HTR-8/SVneo (cell line): ENCODE measurements at places on chromosomes 11 and 22.

GRCh38 chr22:43270314-43270908, 72.8 kb downstream of the SCUBE1 start:
- no peak for DNase-seq

- DNase-seq: no peak
Measured at GRCh38 chr22:29230972-29231875, 25.5 kb downstream of the EMID1 start.

DNA sequence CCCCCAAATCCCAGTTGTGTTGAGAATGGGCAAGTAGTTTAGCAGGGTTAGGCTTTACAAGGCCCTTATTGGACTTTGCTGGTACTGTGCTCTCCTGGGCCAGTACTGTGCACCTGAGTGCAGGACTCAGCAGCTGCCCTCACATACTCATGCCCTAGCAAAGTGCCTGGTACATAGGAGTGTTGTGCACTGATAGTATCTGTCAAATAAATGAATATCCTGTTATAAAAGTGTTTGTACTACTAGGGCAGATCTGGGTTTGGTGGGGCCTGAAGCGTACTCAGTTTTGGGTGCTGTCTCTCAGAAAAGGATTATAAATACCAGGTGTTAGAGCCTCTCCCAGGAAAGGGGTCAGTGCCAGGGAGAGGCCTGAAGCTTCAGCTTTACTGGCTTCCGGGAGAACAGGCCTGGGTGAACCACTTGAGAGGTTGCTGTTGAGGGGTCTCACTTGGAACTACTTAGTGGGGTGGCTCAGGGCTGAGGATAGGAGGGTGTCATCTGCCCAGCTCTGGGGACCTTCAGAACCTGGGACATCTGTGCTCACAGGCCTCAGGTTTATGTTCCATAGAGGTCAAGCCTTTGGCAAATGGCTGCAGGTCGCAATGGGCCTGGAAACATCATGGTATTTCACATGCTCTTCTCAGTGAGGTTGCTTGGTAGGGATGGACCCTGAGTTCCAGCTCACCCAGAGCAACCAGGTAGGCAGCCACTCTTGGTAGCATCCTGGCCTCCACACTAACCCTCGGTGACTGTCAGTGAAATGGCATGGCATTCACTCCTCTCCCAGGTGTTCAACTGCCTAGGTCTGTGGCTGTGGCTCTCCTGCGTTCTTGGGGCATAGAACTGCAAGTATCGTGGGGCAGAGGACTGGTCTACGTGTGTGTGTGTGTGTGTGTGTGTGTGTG, 106.1 kb downstream of the ZBTB16 start:
- DNase-seq: no peak

DNA sequence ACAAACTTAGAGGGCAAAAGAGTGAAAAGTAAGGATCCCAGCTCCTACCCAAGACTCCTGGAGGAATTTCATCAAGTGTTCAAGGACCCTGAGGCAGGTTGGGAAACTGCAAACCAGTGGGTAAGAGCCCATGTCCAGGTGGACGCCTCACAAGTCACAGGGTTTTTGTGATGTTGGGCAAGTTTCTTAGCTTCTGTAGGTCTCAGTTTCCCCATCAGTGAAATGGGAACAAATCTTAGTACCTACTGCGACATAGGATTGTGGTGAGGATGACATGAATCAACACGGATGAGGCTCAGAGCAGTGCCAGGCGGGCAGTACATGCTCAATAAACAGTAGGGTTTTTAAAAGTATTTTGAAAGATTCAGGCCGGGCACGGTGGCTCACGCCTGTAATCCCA, 17.3 kb upstream of the CDC42EP1 start:
- DNase-seq: no peak

DNA sequence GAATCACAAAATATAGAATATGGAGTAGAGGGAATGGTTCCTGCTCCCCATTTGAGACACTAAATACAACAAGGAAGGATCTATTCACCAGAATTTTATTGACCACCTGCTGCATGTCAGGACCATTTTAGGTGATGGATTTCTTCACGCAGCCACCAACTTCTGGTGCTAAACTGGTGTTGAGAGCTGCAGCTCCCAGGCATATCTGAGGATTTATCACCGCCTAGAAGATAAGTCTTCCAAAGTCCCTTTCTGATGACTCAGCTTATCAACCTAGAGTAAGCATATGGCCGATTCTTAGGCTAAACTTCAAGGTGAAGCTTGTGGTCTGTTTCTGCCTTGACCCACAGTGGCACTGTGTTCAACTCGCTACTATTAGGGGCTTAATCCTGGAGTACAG, 6.7 kb downstream of the DDI1 start:
- no peak for DNase-seq

DNA sequence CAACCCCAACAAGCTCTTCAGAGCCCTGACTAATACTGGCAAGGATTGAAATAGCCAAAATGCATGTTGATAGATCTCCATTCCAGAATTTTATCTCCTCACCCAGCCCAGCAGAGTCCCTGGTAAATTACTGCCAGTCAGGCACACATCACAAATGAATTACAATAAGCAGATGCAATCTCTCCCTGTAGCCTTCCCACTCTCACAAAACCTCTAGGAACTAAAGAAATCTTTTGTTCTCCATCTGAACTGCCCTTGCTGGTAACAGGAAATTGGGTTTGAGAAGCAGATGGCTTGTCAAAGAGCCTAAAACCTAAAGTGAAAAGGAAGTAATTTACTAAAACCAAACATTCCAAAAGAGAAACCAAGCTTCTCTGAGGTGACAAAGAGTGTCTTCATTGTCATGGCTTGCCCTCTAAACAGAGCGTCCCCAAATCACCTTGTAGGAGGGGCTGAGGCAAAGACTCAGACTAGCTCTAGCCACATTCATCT, 59.5 kb downstream of the FAM168A start:
- DNase-seq: no peak

DNA sequence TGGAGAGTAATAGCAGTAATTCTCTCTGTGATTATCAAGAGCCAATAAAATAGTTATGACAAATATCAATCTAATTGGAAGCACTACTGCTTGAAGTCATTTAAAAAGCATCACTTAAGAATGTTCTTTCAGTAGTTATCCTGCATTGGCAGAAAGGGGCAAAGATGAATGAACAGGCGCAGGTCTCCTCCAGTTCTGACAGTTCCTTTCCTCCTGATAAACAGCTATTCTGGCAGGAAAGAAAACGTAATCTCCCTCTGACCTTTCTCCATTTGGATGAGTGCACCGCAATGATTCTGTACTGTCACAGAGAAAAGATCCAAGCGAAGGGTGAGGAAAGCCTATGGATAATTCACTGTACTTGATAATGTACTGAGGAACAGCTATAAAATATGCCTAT, 521.5 kb downstream of the LRRC4C start:
- DNase-seq: no peak

- DNase-seq: no peak
Measured at GRCh38 chr11:17098038-17098437, 20.6 kb upstream of the RPS13 start.

DNA sequence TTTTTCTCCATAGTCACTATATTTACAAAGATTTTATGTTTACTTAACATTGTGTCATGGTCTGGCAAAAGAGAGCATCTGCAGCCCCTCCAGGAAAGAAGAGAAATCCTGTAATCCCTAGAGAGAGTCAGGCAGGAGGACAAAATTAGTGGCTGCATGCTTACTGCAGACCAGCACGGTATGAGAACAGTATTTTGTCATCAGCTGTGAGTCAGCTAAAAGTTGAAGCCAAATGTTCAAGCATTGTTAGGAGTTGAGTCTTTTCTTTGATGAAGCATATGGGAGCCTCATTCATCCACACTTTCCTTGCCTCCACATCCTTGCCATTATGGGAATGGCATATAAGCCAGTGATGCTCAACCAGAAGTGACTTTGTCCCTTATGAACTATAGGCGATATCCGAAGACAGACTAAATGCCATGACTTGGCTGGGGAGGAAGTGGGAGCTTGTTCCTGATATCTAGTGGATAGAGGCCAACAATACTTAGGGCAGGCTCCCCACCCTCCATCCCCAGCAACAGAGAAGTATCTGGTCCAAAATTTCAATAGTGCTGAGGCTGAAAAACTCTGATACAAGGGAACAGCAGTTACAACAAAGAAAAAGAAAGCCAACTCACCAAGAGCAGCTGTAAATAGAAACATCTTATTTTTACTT, 112.0 kb upstream of the OR5AK2 start:
- no peak for DNase-seq

DNA sequence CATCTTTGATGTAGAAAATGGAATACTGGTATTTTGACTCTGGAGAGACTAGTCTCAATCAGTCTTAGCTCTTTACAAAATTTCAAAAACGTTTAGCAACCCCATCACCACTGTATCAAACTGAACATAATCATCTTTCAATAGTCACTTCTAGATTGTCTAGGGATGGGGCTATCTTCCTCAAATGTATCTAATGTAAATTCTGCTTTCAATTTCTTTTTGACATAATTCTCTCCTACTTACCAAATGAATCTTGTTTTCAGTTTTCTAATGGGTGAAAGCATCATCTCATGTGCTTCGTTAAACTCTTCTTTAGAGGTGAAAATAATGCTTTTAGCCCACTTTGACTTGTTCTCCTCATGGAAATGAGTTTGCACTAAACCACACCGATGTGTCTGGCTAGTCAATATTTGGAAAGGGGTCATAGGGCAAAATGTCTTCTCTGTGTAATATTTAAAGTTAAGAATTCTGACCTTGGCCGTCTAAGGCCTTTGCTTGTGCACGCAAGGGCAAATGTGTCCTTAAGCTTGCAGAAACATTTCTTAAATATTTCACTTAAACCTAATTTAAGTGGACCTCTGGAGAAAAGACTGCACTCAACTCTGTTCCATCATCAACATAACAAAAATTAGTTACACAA, 5.2 kb downstream of the SIK3 start:
- DNase-seq: no peak

DNA sequence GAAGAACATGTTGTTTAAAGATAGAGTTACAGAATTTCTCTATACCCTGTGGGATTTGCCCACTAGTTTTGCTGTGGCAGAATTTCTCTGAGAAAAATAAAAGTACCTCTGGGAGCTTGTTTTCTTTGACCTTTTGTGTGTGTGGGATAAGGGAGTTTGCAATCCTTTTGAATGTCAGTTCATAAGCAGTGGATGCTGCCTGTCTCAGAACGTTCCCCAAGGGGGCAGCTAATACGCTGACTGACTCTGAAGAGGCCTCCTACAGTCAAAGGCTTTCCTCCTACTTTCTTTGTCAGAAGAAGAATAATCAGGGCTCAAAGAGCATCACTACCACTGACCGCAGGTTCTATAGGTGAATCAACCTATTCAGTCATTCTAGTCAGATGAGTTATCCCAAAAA, 140.6 kb downstream of the AASDHPPT start:
- no peak for DNase-seq

GRCh38 chr11:33027233-33027632, 11.6 kb downstream of the DEPDC7 start:
- no peak for DNase-seq

DNA sequence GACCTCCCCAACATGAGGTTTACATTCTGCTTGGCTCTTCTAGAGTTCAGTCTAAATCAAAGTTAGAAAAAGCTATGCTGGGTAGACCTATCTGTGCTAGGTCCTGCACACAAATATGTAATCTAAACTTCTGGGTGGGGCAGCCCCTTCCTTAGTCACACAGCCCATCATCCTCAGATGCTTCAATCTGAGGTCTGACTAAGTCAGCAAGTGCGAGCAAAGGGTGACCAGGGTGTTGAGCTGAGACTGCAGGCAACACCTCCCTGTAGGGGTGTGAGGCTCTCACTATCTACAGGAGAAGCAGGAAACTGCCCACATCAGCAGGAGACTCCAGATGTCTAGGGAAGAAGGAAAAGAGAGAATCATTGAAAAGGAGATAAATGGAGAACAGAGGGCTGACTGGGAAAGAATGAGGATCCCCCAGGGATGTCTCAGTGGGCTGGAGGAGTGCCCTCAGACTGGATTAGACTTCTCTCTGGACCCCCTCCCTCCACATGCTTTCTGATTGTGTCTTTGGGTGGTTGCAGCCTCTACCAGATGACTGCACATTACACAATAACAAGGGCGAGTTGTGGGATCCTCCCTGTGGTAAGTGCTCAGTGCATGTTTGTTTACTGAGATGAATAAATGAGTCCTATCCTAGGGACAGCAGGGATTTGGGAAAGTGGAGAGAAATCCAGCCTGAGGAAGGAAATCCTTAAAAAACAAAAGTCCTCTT, 266.2 kb upstream of the PLET1 start:
- no peak for DNase-seq
